ENCODE measurements at places on chromosomes 7 and 10.
A peak's percentile ranks its signal among the peaks of the same experiment; 100 is the strongest.

- no peak for DNase-seq
Observed at GRCh38 chr10:273088-273487, 137.8 kb downstream of the ZMYND11 start.

GRCh38 chr10:75538144-75538543, 106.7 kb downstream of the LRMDA start:
- no peak for DNase-seq

DNA sequence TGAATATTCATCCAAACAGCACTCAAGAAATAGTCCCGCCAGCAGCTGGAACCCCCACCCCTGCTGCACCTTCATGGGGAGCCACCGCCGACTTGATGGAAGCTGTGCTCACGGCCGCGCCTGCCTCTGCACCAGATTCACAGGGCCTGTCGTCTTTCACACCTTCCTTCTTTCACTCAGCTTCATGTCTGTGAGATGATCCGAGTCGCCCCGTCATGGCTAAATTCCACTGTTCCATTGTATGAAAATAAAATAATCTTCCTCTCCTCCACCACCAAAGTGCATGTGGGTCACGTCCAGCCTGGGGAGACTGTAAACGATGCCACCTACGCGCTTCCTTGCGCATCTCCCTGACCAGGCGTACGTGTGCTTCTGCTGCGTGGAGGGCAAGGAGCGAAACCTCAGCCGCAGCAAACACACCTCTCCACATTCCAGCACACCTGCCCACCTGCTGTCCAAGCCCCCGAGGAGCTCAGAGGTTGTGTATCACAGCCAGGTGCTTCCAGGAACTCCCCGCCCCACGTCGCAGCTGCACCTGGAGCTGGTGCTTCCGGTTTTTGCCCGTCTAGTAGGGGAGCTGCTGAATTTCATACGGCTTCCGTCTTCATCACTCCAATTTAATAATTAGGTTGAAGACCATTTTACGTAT, 137.0 kb downstream of the PTPRN2 start:
- no peak for DNase-seq

- no peak for DNase-seq
Observed at GRCh38 chr10:103916876-103917275, 1.1 kb downstream of the STN1 start.

GRCh38 chr7:49718760-49719159, 54.7 kb upstream of the VWC2 start:
- no peak for DNase-seq

- DNase-seq = no peak
Observed at GRCh38 chr7:131606346-131607290, 50.2 kb upstream of the PODXL start.

- no peak for DNase-seq
Observed at GRCh38 chr10:77925410-77925794, 1.2 kb downstream of the DLG5 start.

- peak; percentile 38 for DNase-seq
Observed at GRCh38 chr10:133277993-133278576, 1.4 kb upstream of the ADAM8 start.

DNA sequence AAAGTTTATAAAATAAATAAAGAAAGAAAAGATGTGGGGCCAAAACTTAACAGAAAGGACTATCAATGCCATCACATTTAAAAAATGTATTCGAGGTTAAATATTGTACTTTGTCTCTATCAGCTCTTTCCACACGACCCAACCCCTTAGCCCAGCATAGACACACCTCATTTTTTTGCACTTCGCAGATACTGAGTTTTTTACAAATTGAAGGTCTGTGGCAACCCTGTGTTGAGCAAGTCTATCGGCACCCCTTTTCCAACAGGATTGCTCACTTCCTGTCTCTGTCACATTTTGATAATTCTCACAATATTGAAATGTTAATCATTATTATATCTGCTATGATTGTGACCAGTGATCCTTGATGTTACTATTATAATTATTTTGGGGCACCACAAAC, 151.6 kb upstream of the TBX20 start:
- no peak for DNase-seq

GRCh38 chr7:2131341-2131740, 101.4 kb downstream of the MAD1L1 start:
- DNase-seq = no peak
